ENCODE measurements at places on chromosomes 12 and 14.

DNA sequence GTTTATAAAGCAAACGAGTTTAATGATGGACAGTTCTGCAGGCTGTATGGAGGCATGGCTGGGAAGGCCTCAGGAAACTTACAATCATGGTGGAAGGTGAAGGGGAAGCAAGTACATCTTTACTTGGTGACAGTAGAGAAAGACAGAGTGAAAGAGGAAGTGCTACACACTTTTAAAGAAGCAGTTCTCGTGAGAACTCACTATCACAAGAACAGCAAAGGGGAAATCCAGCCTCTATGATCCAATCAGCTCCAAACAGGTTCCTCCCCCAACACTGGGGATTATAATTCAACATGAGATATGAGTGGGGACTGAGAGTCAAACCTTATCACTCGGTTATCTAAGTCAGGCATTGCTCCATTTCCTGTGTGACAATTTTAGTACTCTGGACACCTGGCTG is 189.9 kb upstream of the CNTN1 start:
- DNase-seq: no peak

- no peak for DNase-seq
Observed at GRCh38 chr14:34147461-34147860, 196.6 kb upstream of the EGLN3 start.

DNA sequence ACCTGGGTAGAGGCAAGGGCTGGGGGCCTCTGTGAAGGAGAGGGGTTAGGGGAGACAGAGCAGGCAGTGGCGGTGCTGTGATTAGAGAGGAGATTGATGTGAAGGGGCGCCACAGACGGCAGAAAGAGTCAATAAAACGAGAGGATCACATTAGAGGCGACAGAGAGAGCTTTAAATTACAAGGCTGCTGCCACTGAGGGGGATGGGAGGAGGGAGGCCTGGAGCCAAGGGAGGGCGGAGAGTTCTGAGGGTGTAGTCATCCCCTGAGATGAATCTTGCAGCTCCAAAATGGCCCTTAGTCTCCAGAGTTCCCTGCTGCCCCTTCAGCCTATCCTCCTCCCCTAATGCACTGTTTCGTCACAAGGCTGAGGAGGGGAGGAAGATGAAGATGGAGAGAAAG is 12.8 kb downstream of the ZFHX2 start:
- DNase-seq: no peak

DNA sequence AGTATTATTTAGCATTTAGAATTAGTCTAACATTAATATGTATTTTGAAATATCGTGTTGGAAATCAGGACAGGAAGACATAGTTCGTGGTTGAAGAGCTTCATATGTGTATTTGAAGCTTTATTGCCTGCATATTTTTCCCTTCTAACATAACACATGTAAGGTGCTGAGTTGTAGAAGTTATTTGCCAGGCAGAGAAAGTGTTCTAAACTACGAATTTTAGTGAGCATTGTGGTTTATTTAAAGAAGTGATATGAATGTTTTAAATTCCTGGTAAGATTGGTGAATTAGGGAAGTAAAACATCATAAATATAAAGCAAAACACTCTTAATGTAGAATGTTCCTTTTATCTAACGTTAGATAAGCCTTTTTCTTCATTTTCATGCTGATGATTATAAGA is 2.5 kb downstream of the RASSF3 start:
- no peak for DNase-seq

DNA sequence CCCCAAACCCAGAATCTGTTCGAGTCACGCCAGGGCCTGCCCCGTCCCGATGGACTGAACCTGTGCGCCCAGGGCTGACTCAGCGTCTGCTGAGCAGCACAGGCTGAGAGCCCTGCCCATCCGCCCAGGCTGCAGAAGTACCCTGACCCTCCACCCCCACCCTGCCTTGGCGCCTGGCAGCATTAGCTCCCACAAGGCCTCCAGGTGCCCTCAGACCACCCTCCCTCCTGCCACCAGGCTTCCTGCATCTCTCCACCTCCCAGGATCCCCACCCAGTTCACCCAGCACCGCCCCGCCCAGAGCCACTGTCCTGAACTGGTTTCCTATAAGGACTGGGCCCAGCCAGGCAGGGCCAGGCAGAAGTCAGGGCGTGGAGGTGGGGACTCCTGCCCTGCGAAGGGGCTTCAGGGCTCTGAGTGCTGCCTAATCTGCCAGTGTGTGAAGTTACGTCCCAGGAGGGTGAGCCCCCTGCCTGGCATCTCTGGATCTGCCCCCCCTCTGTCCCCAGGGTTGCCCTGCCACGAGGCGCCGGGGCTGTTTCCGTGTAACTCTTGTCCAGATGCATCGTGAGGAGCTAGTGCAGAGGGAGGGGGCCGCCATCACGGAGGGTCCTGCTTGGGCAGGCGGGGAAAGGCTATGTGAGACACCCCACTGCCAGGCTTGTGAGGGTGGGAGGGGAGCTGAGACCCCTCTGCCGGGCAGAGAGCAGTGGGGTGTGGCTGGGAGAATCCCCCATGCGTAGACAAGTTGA is 9.1 kb downstream of the ADSS1 start:
- no peak for DNase-seq
